ENCODE measurements at places on chromosomes 5 and 9. TPM values are rescaled to one million over a fixed set of nuclear protein-coding genes. Genes with fewer than 3 reads are reported as not detected.

Gene CTSV
- 29.0 TPM for total RNA-seq

Gene LVRN
- total RNA-seq, result 3.0 TPM

Gene CCNO
- 0.14 TPM for total RNA-seq

Gene KIAA0825
- 2.1 TPM for total RNA-seq
